Activated CD4-positive, CD25-positive, alpha-beta regulatory T cell treated with anti-CD3 and anti-CD28 coated beads, Interleukin-2, amount 50 U/mL, for 16 hours (primary cell): ENCODE measurements at places on chromosomes 1 and 21.

GRCh38 chr1:153572569-153573015, 6.9 kb upstream of the S100A2 start:
- DNase-seq = no peak

GRCh38 chr1:33641104-33641830, 168.8 kb downstream of the ZSCAN20 start:
- DNase-seq = no peak

GRCh38 chr1:119929643-119930315, 33.5 kb upstream of the ADAM30 start:
- DNase-seq = no peak

DNA sequence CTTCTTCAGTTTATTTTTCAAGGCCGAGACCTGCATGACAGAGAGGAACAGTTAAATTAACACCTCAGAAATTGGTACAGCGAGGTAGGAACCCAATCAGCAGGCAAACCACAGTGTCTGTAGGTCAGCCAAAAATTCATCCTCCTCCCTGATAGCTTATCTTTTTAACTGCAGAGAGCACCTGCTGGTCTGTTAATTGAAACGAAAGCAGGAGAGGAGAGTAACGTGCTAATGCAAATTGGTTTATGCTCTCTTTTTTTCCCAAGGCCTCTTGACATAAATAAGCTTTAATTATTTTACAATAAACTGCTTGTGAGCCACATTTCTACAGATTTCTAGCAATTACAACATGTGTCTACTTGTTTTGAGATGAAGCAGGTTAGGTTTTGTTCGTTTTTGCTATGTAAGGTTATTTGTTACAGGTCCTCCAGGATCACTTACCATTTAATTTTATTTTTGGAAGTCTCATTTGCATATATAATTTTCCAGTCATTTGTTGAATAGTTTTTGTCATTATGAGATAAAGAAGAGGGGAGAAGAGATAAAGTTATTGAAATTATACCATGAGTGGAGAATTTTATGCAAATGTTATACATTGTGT, 179.9 kb downstream of the DENND1B start:
- DNase-seq = no peak

DNA sequence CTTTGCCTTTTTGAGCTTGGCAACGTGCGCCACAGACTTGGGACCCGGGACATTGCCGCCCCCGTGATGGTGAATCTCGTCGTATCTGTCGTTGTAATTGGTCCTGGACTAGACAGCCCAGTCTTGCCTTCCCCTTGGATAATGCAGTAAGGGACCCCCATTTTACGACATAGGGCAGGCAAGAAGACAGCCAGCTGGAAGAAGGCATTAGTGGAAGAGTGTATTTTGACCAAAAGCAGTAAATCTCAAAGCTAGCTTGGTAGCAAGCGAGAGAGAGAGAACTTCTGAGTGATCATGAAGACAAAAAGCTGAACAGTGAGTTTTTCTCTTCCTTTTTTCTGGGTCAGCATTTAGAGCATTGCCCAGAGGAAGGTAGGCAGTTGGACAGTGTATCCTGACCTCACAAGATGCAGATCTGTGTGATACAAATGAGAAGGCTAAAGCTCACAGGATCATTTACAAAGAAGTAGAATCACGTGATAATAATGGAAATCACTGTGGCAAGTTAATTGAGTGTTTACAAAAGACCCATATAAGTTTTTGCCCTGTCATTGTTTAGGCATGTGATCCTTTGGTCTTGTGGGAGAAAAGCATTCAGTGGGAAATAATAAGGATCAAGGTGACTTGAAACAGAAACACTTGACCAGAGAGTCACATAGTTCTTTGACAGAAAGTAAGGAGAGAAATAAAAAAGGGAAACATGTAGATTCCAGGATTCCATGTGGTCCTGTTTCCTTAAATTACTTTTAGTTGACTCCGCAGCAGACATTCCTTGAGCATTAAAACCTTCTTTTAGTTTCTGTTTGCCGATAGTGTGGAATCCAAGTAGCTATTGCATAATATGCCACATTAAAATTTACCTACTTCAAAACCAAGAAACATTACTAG, 66.3 kb downstream of the CNST start:
- no peak for DNase-seq

DNA sequence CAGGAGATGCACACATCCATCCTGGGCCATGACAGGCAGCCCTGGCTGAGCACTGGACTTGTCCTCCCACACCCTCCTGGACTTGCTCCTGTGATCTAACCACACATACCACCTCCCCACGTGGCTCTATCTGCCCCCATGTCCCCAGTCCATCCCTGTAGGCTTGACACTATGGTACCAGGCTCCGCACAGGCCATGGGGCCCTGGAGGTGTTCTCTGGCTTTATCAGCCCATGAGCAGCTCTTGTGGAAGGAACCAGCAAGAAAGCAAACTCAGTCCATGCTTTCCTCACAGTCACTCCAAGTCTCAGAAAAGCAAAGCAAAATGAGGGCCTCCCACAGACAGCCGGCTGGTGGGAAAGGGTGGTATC, 61.6 kb downstream of the CD46 start:
- DNase-seq = no peak

DNA sequence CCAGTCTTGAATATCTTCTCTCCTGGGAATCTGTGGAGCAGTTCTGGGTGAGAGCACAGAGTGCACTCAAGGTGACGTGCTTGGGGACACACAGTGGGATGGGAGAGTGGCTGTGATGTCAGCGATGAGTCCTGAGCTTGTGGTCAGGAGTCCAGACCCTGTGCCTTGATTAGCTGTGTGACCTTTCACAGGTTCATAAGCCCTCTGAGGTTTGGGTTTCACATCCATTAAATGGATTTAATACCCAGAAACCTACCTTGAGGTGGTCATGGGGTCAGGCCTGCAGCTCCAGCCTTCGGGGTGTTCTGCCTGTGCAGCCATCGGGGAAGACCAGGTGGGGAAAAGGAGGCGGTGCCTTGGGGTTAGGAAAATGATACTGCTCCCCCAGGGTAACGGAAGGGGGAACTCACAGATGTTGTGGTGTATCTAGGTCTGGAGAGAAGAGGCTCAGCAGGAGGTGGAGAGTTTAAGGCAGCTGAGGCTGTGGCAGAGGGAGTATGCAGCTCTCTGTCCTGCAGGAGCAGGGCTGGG, 38.5 kb upstream of the ETV3 start:
- DNase-seq = no peak

DNA sequence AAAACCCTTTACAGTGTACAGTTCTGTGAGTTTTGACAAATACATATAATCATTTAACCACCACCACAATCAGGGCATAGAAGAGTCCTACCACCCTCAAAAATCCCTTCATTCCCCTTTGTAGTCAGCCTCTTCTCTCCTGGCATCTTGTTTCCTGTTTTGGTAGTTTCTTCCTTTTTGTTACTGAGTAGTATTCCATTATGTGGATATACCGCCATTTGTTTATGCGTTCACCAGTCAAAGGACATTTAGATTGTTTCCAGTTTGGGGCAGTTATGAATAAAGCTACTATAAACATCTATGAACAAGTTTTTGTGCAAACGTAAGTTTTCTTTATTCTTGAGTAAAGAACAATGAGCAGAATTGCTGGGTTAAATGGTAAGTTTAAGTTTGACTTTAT, 49.6 kb downstream of the RNF220 start:
- DNase-seq = no peak

DNA sequence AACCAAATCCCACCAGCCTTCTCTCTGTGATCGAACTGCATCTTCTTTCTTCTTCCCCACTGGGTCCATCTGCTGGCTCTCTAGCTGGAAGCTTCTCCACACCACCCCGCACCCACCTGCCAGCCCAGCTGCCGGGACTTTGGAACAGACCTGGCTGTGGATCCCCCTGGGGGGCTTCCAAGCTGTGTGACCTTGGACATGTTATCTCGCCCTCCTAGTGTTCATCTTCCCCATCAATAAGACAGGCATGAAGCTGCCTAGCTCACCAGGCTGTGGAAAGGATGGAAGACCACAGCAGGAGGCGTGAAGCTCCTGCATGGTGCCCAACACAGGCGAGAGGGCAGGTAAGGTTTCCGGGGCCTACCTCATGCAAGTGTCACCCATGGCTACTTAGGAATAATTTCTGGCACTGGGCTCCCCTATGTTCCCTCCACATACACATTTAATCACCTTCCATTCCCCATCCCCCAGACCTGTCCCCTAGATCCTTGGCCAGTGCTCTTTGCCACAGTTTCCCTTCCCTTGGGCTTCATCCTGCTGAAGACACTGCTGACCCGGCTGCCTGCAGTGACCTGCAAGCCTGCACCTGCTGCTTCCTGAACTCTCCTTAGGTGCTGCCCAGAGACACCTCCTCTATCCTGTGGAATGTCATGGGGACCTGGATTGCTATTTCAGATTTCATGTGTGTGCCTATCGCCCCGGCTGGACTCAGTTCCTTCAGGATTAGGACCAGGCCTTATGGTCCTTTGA, 13.2 kb upstream of the C2CD2 start:
- DNase-seq = no peak

DNA sequence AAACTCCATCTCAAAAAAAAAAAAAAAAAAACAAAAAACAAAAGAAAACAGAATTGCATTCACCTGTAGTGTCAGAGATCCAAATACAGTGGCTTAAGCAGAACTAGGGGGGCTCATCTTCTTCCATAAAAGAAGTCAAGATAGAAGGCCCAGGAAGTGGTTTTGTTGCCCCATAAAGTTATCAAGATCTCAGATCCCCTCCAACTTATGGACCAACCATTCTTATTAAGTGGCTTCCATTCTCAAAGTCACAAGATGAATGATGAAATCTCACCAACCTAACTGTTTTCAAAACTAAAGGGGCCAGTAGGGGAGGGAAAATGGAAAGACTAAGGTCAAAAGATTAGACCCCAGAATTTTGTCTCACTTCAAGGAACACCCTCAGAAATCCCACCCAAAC, 30.1 kb upstream of the DUSP23 start:
- no peak for DNase-seq

DNA sequence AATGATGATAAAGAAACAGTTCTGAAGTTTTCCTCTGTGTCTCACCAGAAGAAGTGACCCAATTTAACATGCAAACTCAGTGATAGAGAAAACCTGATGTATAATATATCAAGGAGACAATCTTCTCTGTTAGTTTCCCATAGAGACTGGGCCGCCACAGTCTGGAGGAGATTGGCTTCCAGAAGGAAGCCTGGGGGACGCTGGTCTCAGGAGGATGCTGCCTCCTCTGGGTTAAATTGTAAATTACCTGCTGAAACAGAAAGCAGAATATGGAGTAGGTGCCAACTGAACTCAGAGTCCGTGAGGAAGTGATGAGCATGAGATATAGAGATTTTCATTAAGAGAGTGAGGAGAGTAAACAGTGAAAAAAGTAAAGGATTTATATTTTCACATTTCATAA, 15.8 kb downstream of the OR14I1 start:
- DNase-seq = no peak

DNA sequence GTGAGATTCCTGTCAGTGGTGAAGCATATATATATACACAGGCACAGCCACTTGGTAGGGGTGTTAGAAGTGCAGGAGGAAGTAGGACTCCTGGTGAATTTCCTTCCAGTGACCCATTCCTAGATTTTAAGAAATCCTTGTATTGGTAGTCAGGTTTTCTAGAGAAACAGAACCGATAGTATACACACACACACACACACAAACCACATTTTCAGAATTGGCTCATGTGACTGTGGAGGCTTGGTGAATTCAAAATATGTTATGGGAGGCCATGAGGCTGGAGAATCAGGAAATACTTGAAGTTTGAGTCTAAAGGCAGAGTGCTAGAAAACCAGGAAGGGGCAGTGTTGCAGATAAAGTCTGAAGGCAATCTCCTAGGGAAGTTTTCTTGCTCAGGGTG, 114.2 kb downstream of the FCRL5 start:
- no peak for DNase-seq

DNA sequence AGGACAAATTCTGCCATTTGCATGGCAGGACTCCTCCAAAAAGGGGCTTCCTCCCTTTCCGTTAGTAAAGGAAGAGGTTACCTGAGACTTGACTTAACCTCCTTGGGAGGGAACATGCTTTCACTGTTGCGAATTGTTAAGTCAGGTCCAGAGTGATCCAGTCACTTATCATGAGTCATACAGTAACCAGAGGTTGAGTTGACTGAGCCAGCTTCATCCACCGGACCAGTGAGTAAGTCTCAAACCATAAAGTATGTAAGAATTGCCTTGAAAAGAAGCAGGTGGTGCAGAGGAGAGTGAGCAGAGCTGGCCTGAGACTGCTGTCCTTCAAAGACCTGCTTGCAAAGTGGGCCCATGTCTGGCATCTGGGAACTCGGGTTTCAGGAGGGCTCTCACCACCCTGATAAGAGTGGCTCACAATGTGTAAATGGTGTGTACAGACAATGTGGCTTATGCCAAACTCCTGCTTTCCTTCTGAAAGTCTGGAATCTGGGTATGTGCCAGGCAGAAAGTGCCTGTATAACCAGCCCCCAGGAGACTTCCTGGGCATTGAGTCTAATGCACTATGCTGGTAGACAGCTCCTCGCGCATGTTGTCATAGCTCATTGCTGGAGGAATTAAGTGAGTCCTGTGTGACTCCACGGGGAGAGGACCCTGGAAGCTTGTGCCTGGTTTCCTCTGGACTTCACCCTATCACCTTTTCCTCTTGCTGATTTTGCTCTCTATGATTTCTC, 84.3 kb upstream of the KLHDC7A start:
- DNase-seq = no peak

GRCh38 chr21:45826676-45827301, 154.8 kb upstream of the COL6A1 start:
- no peak for DNase-seq

DNA sequence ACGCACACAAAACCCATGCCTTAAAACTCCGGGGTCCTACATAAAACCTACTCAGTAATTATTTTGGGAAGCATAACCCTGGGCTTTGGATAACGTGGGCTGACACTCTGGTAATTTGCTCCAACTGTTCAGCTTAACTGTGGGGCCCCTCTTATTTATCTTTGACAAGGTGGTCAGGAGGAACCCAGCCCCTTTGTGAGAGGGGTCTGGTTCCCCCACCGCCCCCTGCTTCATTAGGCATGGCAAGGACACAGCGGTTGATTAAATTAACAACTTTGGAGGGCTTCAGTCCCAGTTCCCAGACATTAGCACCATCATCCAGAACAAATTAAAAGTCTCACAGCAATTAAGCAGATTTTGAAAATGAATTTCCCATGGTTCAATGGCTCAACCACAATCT, 14.7 kb downstream of the WLS start:
- DNase-seq = no peak

DNA sequence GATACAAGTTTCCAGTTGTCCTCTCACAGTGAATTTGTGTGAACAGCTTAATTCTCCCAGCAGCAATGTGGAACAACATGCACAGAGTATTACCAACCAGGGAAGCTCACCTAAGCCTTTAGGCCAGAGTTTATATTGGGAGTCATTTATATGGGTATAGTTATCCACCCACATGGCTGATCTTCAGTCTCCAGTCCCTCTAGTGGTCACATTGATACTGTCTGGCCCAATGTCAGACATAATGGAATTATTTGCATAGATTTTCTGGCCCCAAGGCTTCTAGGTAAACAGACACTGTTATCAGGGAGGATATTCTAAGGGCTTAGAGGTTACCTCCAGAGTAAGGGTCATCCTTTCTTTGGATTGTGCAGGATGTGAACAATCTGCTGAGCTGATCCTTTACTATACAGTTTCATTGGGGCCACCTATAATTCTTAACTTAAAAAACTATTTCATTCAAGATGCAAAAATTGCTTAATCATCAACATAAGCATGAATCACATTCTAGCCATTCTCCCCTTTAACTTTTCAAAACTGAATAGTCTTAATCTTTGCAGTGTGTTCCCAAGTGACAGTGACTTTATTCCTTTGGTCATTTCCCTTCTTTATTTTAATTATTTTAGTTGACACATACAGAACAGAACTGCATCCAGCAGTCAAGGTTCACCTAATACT, 210.9 kb downstream of the LTN1 start:
- DNase-seq = no peak

- no peak for DNase-seq
These were observed 421 bp downstream of the PSRC1 start for GRCh38 chr1:109282497-109282951.

GRCh38 chr1:200786788-200787187, 48.1 kb downstream of the CAMSAP2 start:
- DNase-seq = no peak
